ENCODE measurements at places on chromosomes 6 and 20.

GRCh38 chr6:14454473-14454775, 336.9 kb downstream of the CD83 start:
- DNase-seq, result no peak

- no peak for DNase-seq
These were observed 7.0 kb downstream of the COX4I2 start for GRCh38 chr20:31644701-31645100.

DNA sequence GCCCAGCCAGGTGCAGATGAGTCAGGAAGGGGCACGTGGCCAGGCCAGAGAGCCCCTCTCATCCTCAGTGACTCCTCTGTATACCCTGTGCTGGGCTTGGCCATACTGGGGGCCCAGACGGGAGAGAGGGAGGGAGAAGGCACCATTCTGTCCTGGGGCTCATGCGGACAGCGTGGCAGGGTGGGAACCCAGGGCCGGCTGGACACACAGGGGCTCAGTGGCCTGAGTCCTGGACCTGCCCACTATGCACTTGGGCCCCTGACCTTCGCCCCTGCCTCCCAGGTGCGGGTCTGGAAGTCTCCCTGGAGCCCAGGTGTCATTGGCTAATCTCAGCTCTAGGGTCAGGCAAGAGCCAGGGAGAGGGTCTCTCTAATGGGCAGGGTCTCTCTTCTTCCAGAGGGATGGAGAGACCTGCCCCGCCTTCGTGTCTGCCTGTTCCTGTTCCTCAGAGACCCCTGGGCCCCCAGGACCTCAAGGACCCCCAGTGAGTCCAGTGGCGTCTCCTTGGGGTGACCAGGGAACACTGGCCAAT, 27.7 kb downstream of the COL20A1 start:
- no peak for DNase-seq

- no peak for DNase-seq
These were observed 130.8 kb downstream of the TIAM2 start for GRCh38 chr6:155125906-155126305.

- no peak for DNase-seq
These were observed 7.9 kb upstream of the TBPL1 start for GRCh38 chr6:133945158-133945557.

DNA sequence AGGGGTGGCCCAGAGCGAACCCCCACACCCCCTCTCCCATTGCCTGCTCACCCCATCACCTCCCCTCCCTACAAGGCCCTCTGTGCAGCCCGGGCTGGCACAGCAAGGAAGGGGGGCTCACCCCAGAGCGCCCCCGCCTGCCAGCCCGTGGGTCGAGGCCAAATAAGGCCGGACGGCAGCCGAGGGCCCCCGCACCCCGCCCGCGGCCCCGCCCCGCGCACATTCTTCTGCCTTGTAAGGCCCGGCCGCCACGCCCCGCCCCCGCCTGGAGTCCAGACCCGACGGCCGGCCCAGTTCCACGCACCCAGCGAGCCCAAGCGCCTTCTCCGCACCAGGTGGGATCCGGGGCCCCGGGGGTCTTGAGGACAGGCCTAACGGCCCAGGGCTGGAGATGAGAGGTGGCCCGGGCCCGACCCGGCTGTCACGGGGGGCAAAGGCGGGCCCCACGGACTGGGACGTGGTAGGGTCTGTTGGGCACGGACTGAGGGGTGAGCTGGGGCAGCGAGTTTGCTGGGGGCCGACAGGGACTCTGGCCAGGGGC, at the start of gene MYL9:
Gene MYL9 (plus strand): TSS at position 293 of the 541 bp plus-strand sequence. CDS start 3,366 bp downstream, outside the sequence.
- peak; percentile 67 for DNase-seq

- no peak for DNase-seq
These were observed 789.2 kb downstream of the MAFB start for GRCh38 chr20:39899881-39900280.

- no peak for DNase-seq
These were observed 5.8 kb upstream of the MLN start for GRCh38 chr6:33809594-33809993.

DNA sequence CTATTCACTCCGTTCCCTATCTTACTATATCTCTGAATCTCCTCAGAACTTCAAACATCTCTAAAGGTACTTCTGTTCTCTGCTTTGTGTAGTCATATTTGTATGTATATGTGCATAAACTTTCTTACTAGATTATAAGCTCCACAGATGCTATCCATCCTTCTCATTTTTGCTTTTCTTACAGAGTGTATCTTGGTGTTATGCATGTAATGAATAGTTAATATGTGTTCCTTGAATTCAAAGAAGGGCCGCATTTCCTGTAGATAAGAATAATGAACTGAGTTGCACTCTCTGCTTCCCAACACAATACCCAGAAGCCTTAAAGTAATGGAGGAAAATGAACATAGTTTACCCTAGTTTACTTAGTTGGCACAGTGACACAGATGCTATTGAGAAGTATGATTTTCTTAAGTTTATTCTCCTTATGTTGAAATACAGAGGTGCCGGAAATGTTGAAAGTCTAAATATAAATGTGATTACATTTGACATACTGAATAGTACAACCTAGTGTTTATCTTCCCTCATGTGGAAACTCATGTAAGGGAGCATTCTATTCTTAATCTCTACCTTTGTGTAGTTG, 6.0 kb downstream of the NUS1 start:
- no peak for DNase-seq

DNA sequence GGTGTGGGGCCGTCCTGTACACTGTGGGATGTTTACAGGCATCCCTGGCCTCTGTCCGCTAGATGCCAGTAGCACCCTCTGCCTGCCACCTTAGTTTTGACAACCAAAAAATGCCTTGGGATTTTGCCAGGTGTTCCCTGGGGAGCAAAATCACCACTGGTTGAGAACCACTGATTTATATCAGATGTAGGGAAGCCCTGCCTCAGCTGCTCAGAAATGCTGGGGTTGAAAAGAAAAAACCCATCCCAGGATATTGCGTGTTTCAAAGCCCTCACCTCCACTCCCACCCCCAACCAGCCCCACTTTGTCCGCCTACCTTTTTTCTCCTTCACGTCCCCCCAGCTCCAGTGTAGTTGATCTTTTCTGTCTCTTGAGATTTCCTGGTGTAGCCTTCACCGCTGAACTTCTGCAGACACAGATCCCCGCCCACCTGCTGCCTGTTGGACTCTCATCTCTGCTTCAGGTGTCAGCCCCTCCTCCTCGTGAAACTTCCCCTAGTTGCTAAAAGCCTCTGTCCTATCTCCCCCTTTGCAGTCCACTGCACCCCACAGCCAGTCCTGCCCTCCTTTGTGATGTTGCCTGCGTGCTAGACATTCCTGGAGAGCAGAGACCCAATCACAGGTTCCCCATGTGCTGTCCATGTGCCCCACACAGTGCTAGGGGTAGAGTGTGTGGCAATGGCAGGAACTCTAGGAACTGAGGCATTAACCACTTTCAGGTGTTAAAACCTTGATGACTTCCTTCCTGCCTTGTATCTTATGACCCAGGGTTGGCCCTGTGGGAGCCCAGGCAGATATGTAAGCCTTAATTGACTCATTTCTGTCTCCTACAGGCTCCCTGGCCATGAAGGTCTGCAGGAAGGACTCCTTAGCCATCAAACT, 98.9 kb downstream of the TBC1D7 start:
- no peak for DNase-seq

DNA sequence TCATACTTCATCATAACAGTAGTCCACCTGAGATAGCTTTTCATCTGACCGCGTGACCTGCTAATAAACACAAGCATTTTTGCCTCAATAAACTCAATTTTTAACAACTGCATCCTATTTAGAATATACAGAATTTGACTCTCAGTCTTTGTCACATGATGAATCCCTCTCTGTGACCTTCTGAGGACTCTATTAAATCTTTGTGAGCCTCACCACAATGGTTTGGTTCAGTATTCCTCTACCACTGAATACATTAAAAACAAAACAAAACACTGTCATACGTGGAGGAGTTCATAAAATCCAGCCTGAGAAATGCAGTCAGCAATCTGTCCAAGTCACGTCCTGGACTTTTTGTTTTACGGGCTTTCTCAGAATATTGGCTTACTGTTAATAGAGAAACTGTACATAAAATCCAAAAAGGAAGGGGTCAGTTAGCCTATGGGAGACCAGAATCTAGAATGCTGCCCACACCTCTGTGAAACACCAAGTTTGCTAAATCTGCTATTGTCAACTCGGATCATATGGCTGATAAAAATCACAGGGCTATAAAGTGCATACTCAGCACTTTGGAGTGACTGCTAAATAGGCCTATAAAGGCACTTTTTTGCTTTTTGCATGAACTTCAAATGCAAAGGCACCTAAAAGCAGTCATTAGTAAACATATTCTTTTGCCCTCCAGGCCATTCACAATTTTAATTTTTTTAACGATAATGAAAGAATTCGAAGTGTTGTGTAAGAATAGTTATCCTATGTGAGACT, 190.3 kb upstream of the HDDC2 start:
- no peak for DNase-seq

GRCh38 chr6:88513920-88514319, 347.8 kb upstream of the CNR1 start:
- DNase-seq, result no peak

All from right kidney (tissue), 9 donors.